ENCODE measurements at places on chromosomes 11 and 22. TPM values are rescaled to one million over a fixed set of nuclear protein-coding genes. Genes with fewer than 3 reads are reported as not detected.

DNA sequence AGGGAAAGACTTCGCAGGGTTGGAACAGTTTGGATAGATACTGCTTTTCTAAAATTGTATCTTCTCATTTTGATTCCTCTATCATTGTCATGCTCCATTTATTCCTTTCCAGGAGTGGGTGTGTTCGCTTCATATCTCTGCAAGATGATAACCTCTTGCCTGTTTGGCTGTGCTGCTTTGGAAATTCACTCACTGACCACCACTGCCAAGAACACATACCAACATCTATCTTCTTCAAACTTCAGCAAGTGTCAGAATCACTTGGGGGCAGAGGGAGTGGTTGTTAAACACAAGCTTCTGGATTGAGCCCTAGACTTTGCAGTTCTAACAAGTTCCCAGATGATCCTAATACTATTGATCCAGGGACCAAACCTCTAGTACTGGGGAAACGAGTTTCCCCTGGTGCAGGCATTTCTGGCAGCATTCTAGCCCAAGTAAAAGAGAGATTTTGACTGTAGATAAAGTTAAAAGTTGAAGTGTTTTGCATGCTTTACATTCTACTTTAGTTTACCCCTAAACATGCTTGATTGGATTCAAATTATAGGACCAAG lies 11.5 kb upstream of the DKK3 start:
- DNase-seq = no peak

DNA sequence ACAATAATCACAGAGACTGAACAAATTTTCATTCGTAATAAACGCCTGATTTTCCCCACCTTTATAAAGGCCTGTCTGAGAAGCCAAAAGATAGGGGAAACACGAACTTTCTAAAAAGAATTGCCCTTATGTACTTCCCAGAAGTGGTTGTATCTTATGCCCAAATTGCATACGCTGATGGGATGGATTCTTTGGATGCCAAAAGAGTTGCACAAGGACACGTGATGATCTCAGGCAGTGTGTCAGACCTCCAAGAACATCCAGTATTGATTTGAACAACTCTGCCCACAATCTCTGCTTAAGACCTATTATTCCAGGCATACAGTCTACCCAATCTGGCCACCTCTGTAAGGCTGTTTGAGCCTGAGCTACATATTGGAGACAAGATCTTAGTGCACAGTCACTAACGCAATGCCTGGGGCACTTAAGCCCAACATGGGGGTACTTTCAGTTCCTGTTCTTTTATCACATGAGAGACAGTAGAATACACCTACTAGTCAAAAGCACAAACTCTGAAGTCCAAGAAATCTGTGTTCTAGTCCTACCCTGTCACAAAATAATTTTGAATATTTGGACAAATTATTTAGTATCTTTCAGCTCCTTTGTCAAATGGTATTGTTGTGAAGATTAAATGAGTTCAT lies 38.9 kb downstream of the OR10A6 start:
- no peak for DNase-seq

- peak; percentile 76 for DNase-seq
These were observed 23.9 kb upstream of the SCGB1A1 start for GRCh38 chr11:62394825-62395538.

DNA sequence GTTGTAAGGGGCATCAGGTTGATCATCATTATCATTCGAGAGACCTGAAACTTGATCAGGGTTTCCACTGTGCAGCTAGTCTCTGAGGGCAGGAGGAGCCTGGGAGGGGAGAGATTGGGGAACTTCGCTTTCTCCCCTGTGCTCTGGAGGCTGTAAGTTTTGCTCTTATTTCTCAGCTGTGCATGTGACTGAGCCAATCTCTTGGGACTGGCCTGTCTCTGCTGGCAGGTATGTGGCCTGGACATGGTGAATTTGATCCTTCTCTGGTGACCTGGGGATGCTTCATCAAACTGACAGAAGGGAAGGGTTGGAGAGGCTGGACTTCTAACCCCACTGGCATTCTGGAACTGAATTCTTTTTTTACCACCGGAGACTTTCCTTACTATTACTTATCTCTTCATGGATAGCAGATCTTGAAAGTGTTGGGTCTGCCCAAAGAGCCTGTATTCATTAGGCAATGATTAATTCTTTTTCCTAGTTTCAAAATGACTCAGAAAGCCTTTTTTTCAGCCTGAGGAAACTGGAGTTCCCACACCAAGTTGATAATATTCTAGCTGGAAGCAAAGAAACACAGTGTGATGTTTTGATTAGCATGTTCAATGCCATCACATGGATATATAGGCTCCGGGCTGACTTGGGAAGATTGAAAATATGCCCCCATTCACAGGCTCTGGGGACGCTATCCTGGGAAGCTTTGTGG lies 36.5 kb downstream of the TSPAN18 start:
- no peak for DNase-seq

DNA sequence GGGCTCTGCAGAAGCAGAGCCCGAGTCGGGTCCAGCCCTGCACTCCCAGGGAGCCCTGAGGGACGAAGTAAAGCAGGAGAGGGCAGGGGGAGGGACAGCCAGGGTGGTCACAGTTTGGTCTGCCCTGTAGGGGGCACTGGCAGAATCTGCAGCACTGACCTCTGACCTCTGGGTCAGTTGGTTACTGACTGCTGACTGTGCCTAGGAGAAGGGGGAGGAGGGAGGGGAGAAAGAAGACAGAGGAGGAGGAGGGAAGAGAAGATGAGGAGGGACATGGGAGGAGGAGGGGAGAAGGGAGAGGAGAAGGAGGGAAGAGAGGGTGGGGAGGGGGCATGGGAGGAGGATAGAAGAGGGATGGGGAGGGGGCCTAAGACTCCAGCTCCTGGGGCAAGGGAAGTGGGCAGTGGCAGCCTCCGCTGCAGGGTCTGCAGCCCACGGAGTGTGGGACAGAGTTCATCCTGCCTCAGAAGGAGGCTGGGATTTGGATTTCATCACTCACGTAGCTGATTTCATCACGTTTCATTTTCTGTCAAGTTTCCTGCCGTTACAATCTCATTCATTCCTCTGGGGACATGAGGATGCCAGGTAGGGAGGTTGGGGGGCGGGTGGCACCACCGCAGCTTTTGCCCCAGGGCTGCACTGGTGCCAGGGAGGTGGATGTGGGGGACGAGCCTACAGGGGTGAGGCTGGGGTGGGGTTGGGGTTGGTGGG lies 55.2 kb downstream of the FLRT1 start:
- DNase-seq = no peak

- no peak for DNase-seq
These were observed 71.2 kb downstream of the KIRREL3 start for GRCh38 chr11:126929179-126930061.

Gene DCHS1
- 2.5 TPM for total RNA-seq

Gene PNPLA5
- not detected for total RNA-seq

Gene ZPR1
- total RNA-seq = 53.4 TPM

Gene PEX26
- total RNA-seq = 26.2 TPM
